Small intestine (tissue), 16 donors: ENCODE measurements at places on chromosomes 7 and 10. TPM values are rescaled to one million over a fixed set of nuclear protein-coding genes. Genes with fewer than 3 reads are reported as not detected.

Gene KBTBD2
- 45.0 TPM for polyA plus RNA-seq

Gene BAMBI
- polyA plus RNA-seq = 1.1 TPM

Gene HDAC9
- not detected for polyA plus RNA-seq

Gene NEBL
- 1.5 TPM for polyA plus RNA-seq

DNA sequence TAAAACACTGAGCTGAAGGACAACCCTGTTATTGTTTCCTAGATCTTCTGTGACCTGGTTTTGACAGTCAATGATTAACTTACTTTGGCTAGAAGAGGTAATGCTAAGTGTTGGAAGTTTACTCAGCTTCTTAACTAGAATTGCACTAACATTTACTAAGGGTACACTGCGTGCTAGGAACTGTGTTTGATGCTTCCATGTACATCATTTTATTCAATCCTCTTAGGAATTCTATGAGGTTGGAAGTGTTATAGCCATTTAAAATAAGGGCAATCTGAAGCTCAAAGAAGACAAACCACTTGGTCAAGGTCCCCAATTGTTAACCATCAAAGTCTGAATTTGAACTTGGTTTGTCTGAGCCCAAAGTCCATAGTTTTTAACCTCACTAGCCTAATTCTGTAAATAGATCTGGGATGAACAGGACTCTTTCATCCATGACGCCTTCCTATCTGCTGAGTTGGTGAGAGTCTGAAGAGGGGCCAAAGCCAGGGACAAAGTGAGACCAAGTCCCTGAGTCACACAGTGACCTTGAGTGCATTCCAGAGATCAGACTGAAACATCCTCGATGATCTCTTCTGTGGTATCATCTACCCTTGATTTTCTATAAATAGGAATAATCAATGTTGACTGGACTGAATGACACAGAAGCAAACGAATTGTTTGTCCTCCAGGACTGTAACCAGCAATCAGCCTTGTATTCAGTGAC, 29.2 kb upstream of the ZNRF2 start:
- peak; percentile 83 for DNase-seq

- DNase-seq = no peak
Observed at GRCh38 chr7:16428672-16429071, 7.3 kb upstream of the CRPPA start.

DNA sequence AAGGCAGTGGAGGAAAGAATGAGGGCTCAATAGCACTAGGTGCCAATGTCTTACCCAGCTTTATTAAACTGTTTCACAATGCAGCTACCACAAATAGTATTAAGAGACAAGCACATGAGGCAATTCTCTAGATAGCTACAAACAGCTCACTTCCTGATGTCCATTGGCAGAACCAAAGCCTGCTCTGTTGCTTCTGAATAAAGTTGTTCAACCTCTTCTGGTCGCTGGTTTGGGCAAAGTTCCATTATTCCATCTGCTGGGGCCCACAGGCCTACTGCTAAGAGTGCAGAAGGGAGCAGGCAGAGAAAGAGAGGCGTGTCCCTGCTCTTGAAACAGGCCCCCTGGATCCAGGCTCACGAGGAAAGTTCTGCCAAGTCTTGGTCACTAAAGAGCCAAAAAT, 173.9 kb downstream of the ZNF438 start:
- peak; percentile 1 for DNase-seq

DNA sequence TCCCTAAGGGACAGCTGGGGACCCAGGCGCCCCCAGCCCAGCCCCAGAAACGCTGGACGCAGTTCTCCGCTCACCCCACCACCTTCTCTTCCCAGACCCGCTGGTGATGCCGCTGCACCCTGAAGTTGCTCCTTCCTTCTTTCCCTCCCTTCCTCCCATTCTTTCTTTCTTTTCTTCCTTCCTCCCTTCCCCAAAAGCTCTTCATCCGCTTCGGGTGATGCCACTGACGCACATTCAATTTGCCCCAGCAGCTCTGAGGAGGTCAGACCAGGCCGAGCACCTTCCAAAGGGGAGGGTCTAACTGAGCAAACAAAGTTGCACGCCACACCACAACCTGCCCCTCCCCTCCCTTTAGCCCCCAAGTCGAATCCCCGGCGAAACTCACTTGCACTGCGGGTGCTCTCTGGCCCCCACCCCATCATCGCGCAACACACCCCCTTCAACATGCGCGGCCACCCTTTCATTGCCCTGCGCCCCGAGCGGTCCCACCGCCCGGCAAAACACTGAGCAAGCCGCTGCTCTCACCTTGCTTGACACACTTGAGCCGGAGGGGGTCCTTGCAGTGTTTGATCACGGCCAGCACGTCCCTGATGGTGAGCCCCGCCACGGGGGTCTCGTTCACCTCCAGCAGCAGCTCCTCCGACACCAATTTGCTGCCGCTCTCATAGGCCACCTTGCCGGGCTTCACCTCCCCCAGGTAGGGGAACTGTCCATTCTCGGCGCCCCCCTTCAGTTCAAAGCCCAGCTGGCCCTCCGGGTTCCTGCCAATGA, 787 bp downstream of the MAGI2 start:
- no peak for DNase-seq

DNA sequence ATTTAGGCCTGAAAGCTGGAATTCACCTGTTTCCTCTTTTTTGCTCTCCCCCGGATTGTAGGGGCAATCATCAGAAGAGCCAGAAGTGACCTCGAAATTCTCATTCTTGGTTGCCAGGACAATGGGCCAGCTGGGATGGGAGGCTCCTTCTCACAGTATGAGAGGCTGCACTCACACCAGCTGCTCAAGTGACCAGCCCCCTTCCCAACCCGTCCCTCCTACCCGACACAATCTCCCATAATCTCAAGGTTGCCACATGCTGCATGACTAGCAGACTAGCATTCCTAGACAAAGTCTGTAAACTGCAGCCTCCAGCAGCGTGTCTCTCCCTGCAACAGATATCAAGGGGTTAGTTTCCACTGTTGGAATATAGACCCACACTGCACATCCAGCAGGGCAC, 110.3 kb downstream of the C1GALT1 start:
- DNase-seq = no peak

GRCh38 chr7:117036053-117036669, 82.9 kb downstream of the ST7 start:
- no peak for DNase-seq

DNA sequence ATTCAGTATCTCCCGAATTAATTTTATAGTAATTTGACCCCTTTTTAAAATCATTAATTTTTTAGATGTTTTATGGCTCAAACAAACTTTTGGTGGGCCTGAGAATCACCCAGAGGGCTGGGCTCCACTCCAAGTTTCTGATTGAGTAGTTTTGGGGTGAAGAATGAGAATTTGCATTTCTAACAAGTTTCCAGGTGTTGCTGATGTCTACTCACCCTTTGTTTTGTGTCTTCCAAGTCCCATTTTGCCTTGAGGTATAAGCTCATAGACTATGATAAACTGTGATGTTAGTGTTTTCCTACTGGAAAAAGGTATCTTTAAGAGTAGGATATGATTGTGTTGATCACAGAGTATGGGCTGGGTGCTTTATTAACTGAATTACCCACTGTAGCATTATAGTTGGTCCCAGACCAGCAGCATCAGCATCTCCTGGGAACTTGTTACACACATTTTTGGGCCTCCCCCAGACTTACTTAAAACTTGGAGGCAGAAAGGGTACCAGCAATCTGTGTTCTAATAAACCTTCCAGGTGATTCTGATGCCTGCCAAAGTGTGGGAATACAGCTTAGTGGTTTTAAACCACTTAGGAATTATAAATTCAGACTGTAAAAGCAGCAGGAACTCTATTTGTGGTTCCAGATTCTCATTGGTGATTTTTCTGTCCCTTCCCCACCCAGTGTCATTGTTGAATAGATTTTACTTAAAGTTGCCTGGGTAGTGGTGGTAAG, 19.1 kb downstream of the ZNRF2 start:
- no peak for DNase-seq

DNA sequence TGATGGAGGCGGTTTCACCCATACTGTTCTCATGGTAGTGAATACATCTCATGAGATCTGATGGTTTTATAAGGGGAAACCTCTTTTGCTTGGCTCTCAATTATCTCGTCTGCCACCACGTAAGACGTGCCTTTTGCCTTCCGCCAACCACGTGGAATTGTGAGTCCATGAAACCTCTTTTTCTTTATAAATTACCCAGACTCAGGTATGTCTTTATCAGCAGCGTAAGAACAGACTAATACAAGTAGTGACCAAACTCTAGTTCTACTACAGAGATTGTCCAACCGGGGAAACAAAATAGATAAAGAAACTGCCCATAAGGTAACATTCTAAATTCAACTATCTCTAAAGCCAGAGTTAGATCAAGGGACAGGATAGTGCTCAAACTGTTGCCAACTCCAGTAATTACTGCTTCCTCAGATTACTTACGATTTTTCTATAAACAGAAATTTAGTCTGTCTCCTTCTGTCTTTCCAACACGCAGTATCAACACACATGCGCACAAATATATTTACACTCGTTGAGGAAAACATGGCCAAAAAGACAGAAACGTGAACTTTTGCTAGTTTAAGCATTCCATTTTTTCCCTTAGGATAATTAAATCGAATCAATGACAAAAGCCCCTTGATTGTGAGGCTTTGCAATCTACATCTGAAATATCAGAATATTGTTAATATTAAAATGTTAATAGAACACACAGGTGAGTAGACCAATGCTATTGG, 36.9 kb downstream of the CREB3L2 start:
- no peak for DNase-seq
